Immature natural killer cell (primary cell): ENCODE measurements at places on chromosomes 12 and 14. TPM values are rescaled to one million over a fixed set of nuclear protein-coding genes. Genes with fewer than 3 reads are reported as not detected.
A peak's percentile ranks its signal among the peaks of the same experiment; 100 is the strongest.

GRCh38 chr14:30303350-30303749, 255.6 kb upstream of the G2E3 start:
- H3K27me3 ChIP-seq: peaks cover 3% of the 10 kb centered on the region
- no peaks in the 10 kb centered on the region for H3K36me3 ChIP-seq

- H3K27me3 ChIP-seq: peaks cover 2% of the 10 kb centered on the region
- no peaks in the 10 kb centered on the region for H3K4me1 ChIP-seq
- H3K36me3 ChIP-seq: no peaks in the 10 kb centered on the region
- no peak overlapping the region for H3K4me3 ChIP-seq
These were observed 129.9 kb downstream of the WIF1 start for GRCh38 chr12:64991121-64991611.

RAD51AP1 gene
- 1.8 TPM for polyA plus RNA-seq

DNA sequence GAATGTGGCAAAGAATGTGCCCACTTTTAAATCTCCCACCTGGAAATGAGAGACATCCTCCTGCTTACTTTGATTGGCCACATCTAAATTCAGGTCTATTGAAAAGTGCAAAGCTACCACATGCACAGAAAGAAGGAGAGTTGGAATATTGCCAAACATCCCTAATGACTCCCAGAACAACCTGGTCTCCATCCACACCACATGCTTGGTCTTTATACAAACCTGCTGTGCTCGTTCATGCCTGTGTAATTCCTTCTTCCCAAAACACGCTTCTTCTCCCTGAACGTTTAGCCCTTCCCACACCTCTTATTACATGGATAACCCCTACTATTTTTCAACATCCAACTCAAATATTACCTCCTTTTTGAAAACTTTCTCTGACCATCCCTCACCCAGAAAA, 66.2 kb upstream of the BCL2L14 start:
- no peak for DNase-seq
- no peak overlapping the region for H3K4me3 ChIP-seq
- no peak overlapping the region for H3K27ac ChIP-seq

GRCh38 chr12:104424955-104425354, 31.8 kb upstream of the CHST11 start:
- H3K27ac ChIP-seq: peak overlapping the region; percentile 39
- H3K4me1 ChIP-seq: peaks cover 30% of the 10 kb centered on the region
- H3K27me3 ChIP-seq: peaks cover 3% of the 10 kb centered on the region
- H3K36me3 ChIP-seq: no peaks in the 10 kb centered on the region
- H3K4me3 ChIP-seq: no peak overlapping the region
- DNase-seq: no peak

ST8SIA1 gene
- polyA plus RNA-seq: not detected

GRCh38 chr12:2258025-2258424, 205.2 kb downstream of the CACNA1C start:
- no peak overlapping the region for H3K27ac ChIP-seq
- no peak overlapping the region for H3K4me3 ChIP-seq
- H3K4me1 ChIP-seq: no peaks in the 10 kb centered on the region
- no peaks in the 10 kb centered on the region for H3K36me3 ChIP-seq
- DNase-seq: no peak

GRCh38 chr14:36423430-36423829, 96.6 kb downstream of the NKX2-1 start:
- H3K27ac ChIP-seq: no peak overlapping the region
- no peaks in the 10 kb centered on the region for H3K36me3 ChIP-seq
- H3K27me3 ChIP-seq: no peaks in the 10 kb centered on the region
- no peaks in the 10 kb centered on the region for H3K4me1 ChIP-seq
- H3K4me3 ChIP-seq: no peak overlapping the region
- DNase-seq: no peak

DNA sequence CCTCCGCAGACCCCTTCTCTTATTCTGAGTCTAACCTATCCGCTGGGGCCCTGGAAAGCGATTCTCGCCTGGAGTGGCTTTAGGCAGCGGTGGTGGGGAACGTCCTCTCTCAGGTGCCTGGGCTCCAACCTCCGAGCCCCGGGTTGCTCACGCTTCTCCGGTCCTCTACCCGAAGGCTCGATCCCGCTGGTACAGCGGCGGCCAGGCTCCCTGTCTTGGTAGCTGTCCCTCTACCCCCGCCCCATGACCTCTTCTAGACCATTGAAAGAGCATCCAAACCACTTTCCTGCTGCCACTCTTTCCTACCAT, 505 bp upstream of the HEBP1 start:
- peak overlapping the region; percentile 87 for H3K27ac ChIP-seq
- peaks cover 26% of the 10 kb centered on the region for H3K4me1 ChIP-seq
- DNase-seq: no peak
- H3K4me3 ChIP-seq: peak overlapping the region; percentile 98

DNA sequence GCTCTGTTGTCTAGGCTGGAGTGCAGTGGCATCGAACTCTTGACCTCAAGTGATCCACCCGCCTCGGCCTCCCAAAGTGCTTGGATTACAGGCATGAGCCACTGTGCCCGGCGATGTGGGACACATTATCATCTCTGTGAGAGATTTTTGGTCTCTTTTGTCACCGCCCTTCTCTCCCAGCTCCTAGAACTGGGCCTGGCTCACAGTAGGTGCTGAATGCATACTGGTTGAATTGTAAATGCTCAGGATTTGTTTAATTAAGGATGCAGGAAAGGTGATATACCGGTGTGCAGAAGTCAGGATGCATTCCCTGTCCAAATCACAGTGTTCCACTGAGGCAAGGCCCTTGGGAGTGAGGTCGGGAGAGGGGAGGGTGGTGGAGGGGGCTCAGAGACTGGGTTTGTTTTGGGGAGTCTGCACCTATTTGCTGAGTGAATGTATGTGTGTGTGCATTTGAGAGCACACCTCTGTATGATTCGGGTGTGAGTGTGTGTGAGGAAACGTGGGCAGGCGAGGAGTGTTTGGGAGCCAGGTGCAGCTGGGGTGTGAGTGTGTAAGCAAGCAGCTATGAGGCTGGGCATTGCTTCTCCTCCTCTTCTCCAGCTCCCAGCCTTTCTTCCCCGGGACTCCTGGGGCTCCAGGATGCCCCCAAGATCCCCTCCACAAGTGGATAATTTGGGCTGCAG, 1.0 kb upstream of the KRT18 start:
- DNase-seq: no peak
- peaks cover 1% of the 10 kb centered on the region for H3K4me1 ChIP-seq
- H3K27ac ChIP-seq: no peak overlapping the region
- H3K27me3 ChIP-seq: peaks cover 18% of the 10 kb centered on the region

- no peak for DNase-seq
- no peak overlapping the region for H3K4me3 ChIP-seq
- peaks cover 5% of the 10 kb centered on the region for H3K27me3 ChIP-seq
- peaks cover 3% of the 10 kb centered on the region for H3K36me3 ChIP-seq
These were observed 10.0 kb upstream of the CSRP2 start for GRCh38 chr12:76888775-76889174.

- no peak overlapping the region for H3K4me3 ChIP-seq
- no peaks in the 10 kb centered on the region for H3K4me1 ChIP-seq
- no peak overlapping the region for H3K27ac ChIP-seq
- no peaks in the 10 kb centered on the region for H3K36me3 ChIP-seq
- DNase-seq: no peak
- peaks cover 3% of the 10 kb centered on the region for H3K27me3 ChIP-seq
These were observed 29.6 kb upstream of the NTN4 start for GRCh38 chr12:95820096-95820703.

- no peak for DNase-seq
- no peaks in the 10 kb centered on the region for H3K4me1 ChIP-seq
- H3K27ac ChIP-seq: no peak overlapping the region
These were observed 770.9 kb upstream of the FOXG1 start for GRCh38 chr14:27995691-27996090.

RAD9B gene
- not detected for polyA plus RNA-seq

HSPB8 gene
- not detected for polyA plus RNA-seq

GRCh38 chr12:111937429-111937828, 75.5 kb downstream of the TMEM116 start:
- no peak overlapping the region for H3K27ac ChIP-seq
- H3K27me3 ChIP-seq: no peaks in the 10 kb centered on the region

DNA sequence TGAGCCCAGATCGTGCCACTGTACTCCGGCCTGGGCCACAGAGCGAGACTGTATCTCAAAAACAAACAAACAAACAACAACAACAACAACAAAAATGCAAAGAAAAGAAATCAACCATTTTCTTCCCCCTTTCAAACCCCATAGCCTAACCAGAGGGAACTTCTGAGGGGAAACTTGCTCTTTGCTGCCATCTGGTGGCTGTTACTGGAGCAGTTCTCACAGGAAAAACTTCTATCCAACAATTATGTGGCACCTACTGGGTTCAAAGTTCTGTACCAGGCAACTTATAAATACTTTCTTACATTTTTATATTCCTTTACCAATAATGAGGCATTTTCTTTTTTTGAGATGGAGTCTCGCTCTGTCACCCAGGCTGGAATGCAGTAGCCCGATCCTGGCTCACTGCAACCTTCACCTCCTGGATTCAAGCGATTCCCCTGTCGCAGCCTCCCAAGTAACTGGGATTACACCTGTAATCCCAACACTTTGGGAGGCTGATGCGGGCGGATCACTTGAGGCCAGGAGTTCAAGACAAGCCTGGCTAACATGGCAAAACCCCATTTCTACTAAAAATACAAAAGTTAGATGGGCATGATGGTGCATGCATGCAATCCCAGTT, 50.9 kb upstream of the BICDL1 start:
- H3K4me3 ChIP-seq: no peak overlapping the region
- no peaks in the 10 kb centered on the region for H3K36me3 ChIP-seq
- peaks cover 4% of the 10 kb centered on the region for H3K27me3 ChIP-seq

- no peak overlapping the region for H3K4me3 ChIP-seq
- H3K4me1 ChIP-seq: no peaks in the 10 kb centered on the region
- no peaks in the 10 kb centered on the region for H3K27me3 ChIP-seq
- no peaks in the 10 kb centered on the region for H3K36me3 ChIP-seq
- H3K27ac ChIP-seq: no peak overlapping the region
These were observed 141.1 kb downstream of the SLC15A5 start for GRCh38 chr12:16136219-16136988.

NYNRIN gene
- 0.18 TPM for polyA plus RNA-seq
